ENCODE measurements at places on chromosomes 16 and 17.

DNA sequence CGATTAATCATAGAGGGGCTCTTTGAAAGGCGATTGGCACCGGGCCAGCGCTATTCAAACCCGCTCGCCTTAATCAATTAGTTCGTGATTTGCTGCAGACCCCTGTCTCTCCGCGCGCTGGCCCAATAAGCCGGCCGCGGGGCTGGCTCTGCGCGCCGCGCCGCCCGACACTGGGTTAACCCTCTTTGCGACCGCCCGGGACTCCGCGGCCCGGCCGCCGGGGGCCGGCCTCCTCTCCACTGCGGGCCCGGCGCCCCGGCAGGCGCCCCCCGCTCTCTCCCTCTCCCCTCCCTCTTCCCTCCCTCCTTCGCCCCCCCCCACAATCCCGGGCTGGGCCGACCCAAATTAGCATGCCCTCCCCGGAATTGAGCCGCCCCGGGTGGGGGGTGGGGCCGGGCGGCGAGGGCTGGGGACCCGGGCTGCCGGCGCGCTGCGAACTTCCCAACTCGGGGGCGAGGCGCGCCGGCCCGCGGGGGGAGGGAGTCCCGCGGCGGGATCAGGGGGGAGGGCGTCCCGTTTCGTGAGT lies 428 bp upstream of the SALL1 start:
- DNase-seq = no peak

- peak; percentile 7 for DNase-seq
These were observed 248.6 kb downstream of the FTO start for GRCh38 chr16:53952215-53953208.

- no peak for DNase-seq
These were observed 2.3 kb downstream of the IL17C start for GRCh38 chr16:88640498-88641247.

DNA sequence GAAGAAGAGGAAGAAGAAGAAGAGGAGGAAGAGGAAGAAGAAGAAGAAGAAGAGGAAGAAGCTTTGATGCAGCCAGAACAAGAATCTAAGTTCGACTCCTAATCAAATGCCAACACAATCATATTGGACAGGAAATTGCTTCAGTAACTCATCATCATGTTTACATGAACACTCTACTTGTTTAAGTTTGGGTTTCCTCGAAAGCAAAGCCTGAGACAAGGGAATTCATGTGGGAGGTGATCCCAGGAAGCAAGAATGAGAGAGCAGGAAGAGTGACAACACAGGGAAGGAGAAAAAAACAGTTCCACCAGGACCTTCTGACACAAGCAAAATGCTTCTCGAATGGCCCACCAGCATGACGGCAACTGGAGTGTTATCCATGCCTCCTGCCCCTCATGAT lies 279.0 kb downstream of the PMP22 start:
- DNase-seq = no peak

DNA sequence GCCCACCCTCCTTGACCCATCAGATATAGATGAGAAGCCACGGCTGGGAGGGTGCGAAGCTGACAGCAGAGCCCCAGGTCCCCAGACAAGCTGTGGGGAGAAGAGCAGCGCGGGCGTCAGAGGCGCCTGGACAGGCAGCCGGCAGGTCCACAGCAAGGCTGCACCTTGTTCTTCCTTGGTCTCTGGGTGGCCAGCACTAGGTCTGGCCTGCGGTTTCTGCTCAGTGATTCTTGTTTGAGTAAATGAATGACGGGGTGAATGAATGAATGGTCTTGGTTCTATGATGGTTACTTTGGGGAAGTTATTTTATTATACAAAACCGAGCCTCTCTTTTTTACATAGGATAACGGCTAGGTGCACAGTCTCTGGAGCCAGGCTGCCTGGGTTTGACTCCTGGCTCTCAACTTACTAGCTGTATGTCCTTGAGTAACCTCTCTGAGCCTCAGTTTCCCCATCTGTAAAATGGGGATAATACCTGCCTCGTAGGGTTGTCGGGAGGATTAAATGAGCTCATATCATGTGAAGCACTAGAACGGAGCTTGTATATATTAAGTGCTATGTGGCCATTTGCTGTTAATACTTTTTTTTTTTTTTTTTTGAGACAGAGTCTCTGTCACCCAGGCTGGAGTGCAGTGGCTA lies 86.1 kb downstream of the RAB11FIP4 start:
- no peak for DNase-seq

- DNase-seq = no peak
These were observed 725.7 kb upstream of the GOT2 start for GRCh38 chr16:59459806-59460205.

GRCh38 chr17:81376946-81377714 lies 18.1 kb upstream of the BAHCC1 start:
- DNase-seq = no peak

DNA sequence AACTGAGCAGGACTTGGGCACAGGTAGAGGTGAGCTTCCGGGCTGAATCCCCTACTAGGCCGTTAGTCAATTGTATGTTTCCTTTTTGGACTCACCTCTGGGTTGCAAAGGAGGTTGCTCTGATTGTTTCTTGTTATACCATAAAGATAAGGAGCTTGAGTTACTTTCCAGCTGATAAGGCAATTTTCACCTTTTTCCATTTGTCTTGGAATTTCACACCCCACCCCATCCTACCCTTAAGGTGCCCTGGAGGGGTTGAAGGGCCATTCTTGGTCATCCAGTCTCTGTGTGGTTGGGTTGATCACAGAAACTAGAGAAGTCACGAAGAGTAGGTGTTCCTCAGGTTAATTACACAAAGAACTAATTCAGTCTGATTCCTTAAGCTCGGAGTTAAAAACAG lies 162.2 kb downstream of the CDH13 start:
- DNase-seq = no peak

- no peak for DNase-seq
These were observed 30.1 kb upstream of the PMFBP1 start for GRCh38 chr16:72202014-72202413.

DNA sequence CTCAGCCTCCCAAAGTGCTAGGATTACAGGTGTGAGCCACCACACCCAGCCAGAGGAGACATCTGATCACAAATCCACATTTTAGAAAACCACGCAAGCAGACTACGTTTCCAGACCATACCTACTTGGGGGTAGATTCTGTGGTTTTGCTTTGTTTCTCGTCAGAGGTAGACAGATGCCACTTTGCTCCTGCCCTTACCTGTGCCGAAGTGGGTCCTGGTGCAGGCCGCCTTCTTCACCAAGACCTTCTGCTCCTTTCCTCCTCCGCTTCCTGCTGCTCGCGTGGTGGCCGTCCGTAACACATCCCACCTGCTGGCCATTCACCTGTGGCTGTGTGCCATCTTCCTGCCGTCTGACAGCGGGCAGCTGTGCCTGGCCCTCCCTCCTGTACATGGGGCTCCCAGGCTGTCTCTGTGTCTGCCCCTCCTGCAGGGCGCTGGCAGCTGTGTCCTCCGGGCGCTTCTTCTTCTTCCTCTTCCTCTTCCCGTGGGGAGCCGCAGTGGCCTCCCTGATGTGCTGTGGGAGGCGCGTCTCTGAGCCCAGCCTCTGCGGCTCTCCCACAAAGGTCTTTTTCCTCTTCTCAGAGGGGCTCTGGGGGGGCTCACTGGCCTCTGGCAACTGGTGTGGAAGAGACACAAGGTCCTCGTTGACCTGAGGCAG lies 21.2 kb upstream of the CYTH1 start:
- no peak for DNase-seq

DNA sequence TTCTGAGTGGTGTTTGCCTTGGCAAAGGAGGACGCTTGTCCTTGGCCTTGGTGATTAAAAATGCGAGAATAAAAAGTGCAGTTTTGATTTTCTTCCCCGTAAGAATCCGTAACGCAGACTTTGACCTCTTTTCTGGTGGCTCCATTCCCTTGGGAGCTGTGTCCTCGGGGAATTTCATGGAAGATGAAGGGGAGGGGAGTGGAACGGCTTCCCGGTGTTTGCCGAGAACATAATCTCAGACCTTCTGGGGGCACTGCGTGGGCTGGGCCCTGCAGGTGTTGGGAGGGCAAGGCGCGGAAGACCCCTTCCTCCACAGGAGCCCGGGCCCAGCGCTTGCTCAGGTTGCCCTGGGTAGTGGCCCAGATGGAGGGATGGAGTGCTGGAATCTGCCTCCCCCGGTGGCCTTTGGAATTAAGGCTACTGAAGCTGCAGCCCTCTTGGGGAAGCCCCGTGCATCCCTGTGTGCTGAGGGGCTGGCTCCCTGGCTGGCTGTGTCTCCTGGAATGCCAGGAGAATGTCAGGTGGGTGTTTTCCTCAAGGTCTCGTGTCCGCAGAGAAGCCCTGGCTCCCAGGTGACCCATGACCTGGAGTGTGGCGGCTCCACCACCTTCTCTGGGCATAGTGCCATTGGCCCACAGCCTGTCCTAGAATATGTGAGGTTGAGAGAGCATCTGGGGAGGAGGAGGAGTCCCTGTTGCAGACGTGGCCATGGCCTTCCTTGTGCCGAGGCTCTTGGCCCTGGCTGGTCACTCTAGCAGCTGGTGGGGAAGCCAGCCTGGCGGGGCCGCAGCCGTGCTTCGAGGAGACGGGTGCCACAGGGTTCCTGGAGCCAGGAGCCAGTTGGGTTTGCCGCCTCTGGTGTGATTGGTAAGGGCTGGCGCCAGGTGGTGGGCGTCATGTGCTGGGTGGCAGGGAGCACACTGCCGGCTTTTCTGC lies 3.1 kb downstream of the BAIAP2 start:
- DNase-seq = no peak

GRCh38 chr17:40547785-40548478 lies 17.3 kb downstream of the CCR7 start:
- DNase-seq = no peak

- DNase-seq = no peak
These were observed 82.5 kb upstream of the TNRC6C start for GRCh38 chr17:77875881-77876509.

DNA sequence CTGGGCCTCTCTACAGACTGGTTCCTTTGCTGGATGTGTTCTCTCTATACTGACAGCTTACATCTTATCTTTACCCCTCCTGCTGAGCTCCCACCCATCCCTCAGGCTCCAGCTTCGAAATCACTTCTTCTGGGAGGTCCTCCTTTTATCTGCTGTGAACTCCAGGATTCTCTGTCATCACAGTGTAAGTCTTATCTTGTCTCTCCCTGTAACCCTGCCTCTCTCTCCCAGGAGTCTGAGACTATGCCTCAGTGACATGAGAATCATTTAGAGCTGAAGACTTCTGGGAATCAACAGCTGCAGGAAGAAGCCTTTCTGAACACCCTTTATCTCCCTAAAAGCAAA lies 148.1 kb upstream of the HS3ST3A1 start:
- no peak for DNase-seq

DNA sequence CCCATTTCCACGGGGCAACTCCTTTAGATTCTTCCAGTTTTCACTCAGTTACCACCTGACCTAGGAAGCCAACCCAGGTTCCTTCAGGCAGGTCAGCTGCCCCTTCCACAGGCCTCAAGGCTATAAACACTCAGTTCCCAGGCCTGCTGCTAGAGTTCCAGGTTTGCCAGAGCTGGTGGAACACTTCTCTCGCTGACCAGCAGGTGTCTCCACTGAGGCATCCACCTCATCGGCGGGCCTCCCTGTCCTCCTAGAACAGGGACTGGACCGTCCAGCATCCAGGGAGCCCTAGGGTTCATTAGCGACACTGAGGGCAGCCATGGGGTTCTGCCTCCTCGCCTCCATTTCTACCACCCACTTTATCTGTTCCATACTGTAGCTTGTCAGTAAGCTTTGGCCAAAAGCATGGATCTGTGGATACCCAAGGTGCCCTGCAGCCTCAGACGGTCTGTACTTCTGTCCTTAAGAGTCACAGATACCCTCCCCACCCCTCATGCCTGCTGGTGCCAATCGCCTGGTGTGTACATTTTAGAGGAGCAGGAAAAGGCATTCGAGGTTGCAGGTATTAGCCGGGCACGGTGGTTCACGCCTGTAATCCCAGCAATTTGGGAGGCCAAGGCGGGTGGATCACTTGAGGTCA lies 29.0 kb downstream of the PIMREG start:
- DNase-seq = peak; percentile 91

GRCh38 chr17:56297184-56297583 lies 143.9 kb downstream of the ANKFN1 start:
- DNase-seq = no peak

- DNase-seq = no peak
These were observed 7.9 kb downstream of the SMCR8 start for GRCh38 chr17:18323007-18323406.

DNA sequence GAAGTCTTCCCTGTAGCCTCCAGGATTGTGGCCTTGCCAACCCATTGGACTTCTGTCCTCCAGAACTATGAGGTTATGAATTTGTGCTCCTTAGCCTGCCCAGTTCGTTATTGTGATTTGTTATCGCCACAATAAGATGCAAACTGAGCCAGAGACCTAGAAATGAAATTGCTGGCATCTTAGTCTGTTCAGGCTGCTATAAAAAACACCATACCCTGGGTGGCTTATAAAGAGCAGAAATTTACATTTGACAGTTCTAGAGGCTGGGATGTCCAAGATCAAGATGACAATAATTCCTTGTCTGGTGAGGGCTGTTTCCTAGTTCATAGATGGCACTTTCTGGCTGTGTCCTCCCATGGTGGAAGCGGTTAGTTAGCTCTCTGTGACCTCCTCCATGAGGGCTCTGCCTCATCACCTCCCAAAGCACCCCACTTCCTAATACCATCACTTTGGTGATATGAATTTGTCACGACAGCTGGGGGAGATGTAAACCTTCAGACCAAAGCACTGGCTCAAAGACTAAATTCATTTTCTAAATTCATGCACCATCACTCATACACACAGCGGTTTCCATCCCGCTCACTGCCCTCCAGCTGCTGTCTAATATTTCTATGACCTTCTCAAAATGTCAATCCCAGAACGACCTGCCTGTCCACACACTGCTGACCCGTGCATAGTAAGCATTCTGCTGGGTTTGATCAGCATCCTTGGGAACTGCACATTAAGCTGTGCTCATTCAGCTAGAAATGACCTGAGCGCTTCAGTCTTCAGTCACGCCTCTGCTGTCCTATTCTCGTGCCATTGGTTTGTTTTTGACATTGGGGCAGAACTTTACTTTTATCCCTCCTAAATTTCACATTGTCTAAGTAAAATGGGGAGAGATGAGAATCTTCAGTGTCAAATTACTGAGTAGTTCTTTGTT lies 36.6 kb downstream of the GINS3 start:
- no peak for DNase-seq

DNA sequence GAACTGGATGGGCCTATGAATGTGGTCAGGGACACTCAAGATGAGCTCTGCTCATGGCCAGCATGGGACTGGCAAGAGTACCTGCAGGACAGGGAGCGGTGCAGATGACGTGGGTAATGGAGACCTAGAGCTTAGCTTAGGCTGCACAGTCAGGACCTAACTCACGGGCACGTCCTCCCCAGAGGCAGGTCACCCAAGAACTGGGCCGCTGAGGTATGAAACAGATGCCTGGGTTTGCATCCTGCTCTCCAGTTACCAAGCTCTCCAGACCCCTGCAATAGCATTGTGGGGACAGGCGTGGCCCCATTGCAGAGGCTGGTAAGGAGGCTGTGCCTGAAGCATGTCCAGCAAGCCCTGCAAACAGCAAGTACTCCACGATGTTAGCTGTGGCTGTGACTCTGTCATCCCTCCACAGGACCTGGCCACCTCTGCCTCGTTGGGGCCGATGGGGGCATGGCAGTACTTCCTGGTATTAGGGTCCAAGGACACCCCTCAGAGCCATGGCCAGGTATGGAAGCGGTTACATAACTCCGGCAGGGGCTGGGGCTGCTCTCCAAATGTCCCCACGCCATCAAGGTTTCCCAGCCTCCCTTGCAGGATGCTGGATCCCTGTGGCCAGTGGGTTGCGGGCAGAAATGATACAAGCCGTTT lies 37.5 kb upstream of the RBFOX3 start:
- no peak for DNase-seq

GRCh38 chr16:19595043-19595767 lies 39.7 kb downstream of the VPS35L start:
- DNase-seq = no peak

- no peak for DNase-seq
These were observed 8.7 kb upstream of the CAPN15 start for GRCh38 chr16:518858-519257.

GRCh38 chr17:4858068-4858881 lies 25.1 kb downstream of the MINK1 start:
- DNase-seq = no peak
